ENCODE measurements at places on chromosomes 6 and 20.
A peak's percentile ranks its signal among the peaks of the same experiment; 100 is the strongest.

- DNase-seq = no peak
Measured at GRCh38 chr6:62711750-62712149, 425.7 kb upstream of the KHDRBS2 start.

- DNase-seq = no peak
Measured at GRCh38 chr6:53023323-53023722, 28.2 kb upstream of the GSTA4 start.

DNA sequence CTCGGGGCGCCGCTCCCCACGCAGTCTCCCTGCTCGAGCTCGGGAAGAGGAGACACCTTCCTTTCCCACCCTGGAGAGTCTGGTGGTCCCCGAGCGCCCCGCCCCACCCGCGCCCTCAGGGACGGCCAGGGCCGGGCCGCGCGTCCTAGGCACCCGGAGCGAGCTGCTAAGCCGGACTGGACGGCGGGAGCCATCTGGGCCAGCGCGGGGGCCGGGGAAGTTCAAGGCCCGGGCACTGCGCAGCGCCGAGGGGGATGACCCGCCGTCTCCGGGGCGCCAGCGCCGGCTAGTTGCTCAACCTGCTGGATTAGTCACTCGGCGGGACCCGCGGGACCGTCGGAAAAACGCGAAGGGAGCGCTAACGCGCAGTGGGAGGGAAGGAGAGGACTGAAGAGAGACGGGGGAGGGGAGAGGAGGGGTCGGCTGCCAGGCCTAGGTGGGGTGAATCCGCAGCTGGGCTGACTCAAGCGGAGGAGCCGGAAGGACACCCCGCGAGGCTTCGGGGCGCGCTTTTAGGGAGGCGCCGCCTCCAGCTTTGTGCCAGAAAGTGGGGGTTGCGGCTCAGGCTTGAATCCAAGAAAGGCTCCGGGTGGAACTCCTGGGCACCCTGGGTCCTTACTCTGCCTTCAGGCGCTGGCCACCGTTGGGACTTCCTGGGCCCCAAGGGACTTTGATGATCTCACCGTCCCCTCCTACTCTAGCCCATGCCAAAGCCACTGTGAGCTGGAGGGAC is 75.7 kb upstream of the FOXP4 start:
- no peak for DNase-seq

GRCh38 chr6:20605581-20605980 is 71.3 kb downstream of the CDKAL1 start:
- peak; percentile 57 for DNase-seq

GRCh38 chr6:90217506-90218127 is 79.0 kb downstream of the BACH2 start:
- no peak for DNase-seq

GRCh38 chr20:58965270-58966064 is 15.6 kb upstream of the NELFCD start:
- DNase-seq = no peak

GRCh38 chr20:2807019-2807418 is 6.6 kb upstream of the CPXM1 start:
- DNase-seq = no peak

DNA sequence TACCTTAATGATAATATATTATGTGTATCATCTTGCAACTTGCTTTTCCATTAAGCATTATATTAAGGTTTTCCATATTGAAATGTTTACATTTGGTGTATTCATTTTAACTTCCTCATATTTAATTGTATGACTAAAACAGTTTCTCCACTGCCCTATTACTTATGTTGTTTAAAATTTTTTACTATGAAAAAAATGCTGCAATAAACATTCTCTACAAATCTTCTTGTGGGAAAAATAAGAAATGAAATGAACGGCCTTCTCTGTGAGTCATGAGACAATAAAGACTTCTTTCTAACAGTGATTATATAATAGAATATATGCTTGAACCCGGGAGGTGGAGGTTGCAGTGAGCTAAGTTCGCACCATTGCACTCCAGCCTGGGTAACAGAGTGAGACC is 25.5 kb downstream of the FASTKD5 start:
- DNase-seq = no peak

GRCh38 chr20:24971376-24972101 is 21.0 kb downstream of the APMAP start:
- DNase-seq = no peak

DNA sequence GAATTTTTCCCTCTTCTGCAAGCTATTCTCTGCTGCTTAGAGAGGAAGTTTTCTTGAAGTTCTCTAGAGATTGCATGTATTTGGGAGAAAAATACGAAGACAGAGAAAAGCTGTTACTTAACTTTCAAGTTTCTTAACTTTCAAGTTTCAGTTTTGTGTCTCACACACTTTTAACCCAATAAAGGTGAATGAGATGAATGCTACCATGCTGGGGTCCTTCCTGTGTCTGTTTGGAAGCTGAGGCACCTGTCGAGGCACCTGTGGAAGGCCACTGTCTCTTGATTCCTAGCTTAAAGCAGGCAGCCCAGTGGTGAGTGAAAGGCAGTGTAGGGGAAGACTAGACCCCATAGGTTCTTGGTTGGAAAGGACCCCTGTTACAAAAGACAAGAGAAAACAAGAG is 372.8 kb upstream of the JARID2 start:
- DNase-seq = no peak

DNA sequence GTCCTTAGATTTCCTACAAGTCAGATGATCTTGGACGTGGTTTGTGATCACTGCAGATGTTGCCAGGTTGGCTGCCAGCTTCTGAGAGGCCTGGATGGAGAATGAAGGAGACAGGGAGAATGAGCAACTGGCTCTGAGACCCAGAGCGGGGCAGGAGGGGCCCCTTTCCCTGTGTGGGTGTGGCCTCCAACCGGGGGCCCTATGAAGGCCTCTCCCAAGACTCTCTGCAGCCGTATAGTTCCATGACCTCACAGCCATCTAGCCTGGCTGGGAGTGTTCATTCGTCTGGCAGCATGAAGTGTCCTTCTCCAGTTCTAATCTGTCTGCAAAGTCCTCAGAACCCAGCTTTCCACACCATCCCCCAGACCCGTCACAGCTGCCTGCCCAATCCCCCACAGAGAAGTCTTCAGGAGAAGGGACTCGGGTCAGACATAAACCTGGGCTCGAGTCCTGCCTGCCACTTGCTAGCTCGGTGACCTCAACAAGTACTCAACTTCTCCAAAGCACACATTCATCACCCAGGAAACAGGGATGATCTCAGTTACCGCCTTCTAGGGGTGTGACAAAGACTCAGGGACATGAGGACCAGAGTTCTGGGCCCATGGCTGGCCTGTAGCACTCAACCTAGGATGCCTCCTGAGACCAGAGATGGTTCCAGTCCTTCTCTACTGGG is 122.6 kb downstream of the EDN3 start:
- no peak for DNase-seq

- DNase-seq = no peak
Measured at GRCh38 chr6:51167468-51167867, 348.8 kb downstream of the TFAP2B start.

DNA sequence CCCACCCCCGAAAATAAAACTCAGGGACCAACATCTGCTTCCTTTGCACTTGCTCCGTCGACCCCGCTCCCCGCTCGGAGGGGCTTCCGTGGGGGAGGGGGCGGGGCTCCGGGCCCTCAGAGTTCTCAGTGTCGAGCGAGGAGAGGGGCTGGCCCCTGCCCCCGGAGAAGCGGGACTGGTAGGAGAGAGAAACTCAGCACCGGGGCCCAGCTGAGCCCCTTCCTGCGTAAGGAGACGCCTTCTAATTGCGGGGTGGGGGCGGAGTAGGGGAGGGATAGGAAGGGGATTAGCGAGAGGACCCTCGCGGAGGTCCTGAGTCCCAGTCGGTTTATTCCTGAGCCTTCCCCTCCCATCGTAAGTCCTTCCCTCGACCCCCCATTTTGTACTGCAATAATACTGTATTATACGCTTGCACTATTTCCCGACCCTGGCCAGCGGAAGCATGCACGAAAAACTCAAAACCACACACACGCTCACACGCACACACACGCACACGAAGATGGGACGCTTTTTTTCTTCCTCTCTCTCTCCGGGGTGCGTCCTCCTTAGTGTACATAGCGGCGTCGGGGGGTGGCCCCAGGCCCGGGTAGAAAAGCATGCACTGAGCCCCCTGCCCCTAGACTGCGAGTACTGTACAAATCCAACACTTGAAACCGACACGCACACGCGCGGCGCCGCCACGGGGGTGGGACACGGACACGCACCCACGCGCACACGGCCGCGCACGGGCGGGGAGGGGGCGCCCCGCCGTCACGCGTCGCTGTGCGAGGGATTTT is 22.1 kb upstream of the SLC22A7 start:
- DNase-seq = peak; percentile 15

DNA sequence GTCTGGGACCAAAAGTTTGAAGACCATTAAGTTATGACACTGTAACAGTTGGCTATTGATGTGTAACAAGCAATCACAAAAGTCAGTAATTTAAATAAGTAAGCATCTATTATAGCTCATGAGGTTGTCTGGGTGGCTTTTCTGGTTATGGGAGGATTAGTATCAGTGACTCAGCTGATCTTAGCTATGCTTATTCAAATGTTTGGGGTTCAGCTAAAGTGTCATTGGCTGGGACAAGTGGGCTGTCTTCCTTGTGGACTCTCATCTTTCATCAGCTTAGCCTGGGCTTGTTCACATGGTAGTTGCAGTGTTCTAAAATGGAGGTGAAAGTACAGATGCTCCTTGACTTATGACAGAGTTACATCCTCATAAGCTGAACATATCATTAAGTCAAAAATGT is 74.6 kb upstream of the LAMP5 start:
- no peak for DNase-seq

Measured in AG10803 (cell line).